ENCODE measurements at places on chromosomes 2 and 18. TPM values are rescaled to one million over a fixed set of nuclear protein-coding genes. Genes with fewer than 3 reads are reported as not detected.

Gene TPO
- 0.41 TPM for total RNA-seq

Gene ZNF804A
- total RNA-seq = 2.2 TPM

- no peak overlapping the region for H3K27ac ChIP-seq
- no peaks in the 10 kb centered on the region for H3K27me3 ChIP-seq
- no peak for DNase-seq
- no peaks in the 10 kb centered on the region for H3K36me3 ChIP-seq
Observed at GRCh38 chr2:23241611-23242245, 143.3 kb upstream of the KLHL29 start.

- H3K27ac ChIP-seq = no peak overlapping the region
- no peak for DNase-seq
- no peak overlapping the region for H3K4me3 ChIP-seq
Observed at GRCh38 chr2:107376909-107377308, 449.8 kb upstream of the RGPD4 start.

- no peak overlapping the region for H3K27ac ChIP-seq
- no peak overlapping the region for H3K4me3 ChIP-seq
- H3K4me1 ChIP-seq = no peaks in the 10 kb centered on the region
- no peak for DNase-seq
Observed at GRCh38 chr18:45321520-45321919, 293.8 kb upstream of the SLC14A2 start.

- H3K4me3 ChIP-seq = peak overlapping the region; percentile 95
- peaks cover 29% of the 10 kb centered on the region for H3K27me3 ChIP-seq
- DNase-seq = peak; percentile 13
- peaks cover 15% of the 10 kb centered on the region for H3K36me3 ChIP-seq
- peak overlapping the region; percentile 74 for H3K27ac ChIP-seq
Observed at GRCh38 chr18:75207310-75208154, 1.4 kb downstream of the PTGR3 start.

DNA sequence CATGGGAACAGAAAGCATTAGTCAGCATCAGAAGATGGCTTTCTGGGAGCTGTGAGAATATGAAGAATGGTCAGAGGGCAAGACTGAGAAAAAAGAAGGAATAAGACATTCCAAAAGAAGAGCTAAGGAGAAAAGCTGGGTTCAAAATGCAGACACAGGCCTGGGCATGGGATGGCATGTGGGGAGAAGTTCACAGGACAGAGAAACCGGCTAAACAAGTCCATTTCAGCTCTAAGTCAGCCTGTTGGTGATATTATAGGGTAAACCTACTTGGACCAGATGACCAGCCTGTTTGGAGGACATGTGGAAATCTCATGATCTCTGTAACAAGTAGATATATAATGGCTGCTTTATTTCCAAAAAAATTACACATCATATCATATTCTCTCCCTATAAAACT, 91.7 kb upstream of the MEIS1 start:
- DNase-seq = no peak
- no peak overlapping the region for H3K4me3 ChIP-seq
- no peaks in the 10 kb centered on the region for H3K36me3 ChIP-seq
- H3K27ac ChIP-seq = no peak overlapping the region
- H3K27me3 ChIP-seq = no peaks in the 10 kb centered on the region

DNA sequence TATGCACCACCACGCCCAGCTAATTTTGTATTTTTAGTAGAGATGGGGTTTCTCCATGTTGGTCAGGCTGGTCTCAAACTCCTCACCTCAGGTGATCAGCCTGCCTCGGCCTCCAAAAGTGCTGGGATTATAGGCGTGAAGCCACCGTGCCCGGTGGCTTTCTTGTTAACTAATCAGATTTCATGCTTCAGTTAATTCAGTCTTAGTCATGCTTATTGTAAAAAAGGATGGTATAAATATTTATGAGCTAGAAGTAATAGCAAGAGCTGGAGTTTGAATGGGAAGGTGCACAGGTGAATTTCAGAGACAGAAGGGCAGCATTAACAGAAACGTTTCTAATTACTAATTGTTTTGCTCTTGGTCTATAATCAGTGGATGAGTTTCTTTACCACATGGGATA, 10.3 kb downstream of the GEMIN6 start:
- H3K27me3 ChIP-seq = peaks cover 4% of the 10 kb centered on the region
- H3K27ac ChIP-seq = no peak overlapping the region
- H3K4me3 ChIP-seq = no peak overlapping the region
- no peaks in the 10 kb centered on the region for H3K4me1 ChIP-seq
- no peak for DNase-seq
- H3K36me3 ChIP-seq = no peaks in the 10 kb centered on the region
